ENCODE measurements at places on chromosomes 16 and 17.
A peak's percentile ranks its signal among the peaks of the same experiment; 100 is the strongest.

DNA sequence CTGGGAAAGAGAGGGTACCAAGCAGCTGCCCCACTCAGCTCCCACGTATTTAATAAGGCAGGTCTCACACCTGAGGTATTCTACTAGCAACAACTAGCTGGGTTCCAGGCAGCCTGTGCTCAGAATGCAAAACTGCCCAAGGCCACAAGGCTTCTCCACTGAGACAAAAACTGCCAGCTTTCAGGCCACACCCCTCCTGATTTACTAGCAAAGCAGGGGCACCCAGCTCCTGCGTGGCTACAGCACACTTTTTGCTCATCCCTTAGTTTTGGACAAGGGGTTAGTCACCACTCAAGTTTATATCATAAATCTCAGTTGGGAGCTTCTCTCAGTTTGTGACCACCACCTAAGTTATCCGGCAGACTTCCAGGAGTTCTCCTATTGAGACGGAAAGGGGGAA, 494.6 kb downstream of the CDH11 start:
- DNase-seq = no peak

DNA sequence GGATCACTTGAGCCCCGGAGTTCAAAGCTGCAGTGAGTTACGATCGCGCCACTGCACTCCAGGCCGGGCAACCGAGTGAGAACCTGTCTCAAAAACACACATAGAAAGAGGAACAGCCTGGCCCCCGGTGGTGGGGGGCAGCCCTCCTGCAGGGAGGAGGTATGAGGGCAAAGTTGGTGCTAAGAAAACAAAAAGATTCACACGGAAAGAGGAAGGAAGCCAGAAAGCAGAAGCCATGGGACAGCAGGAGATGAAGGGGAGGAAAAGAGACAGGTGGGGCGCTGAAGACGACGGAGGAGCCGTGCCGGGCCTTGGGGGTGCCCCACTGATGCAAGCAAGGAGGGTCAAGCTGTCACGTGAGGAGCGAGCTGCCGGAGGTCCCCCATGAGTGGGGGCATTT, 8.2 kb upstream of the C16orf74 start:
- no peak for DNase-seq

DNA sequence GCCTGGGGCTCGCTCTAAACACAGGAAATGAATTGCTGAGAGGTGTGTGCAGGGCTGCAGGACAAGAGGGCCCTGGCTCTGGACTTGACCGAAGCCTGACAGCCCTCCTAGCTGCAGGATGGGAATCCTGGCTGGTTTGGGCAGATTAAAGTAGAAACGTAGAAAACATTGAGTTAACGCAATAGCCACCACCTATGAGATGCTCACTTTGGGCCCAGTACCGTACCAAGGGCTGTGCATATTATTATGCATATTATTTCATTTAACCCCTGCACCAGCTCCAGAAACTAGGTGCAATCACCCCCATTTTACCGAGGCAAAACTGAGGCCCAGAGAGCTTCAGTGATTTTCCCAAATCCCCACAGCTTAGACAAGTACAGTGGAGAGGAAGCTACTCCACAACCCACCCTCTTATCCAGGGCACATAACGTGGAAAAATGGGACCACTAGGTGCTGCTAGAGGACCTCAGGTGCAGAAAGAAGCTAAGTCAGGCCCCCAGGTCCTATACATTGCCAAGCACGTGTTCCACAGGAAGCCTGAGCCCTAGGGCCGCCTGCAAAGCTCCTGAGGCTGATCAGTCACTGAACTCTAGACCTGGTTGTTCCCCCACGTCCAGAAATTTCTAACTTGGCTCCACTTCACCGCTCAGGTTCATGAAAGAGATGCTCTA, 79.2 kb downstream of the MYH11 start:
- DNase-seq = peak; percentile 63

- DNase-seq = no peak
Measured at GRCh38 chr16:30482366-30482765, 9.8 kb downstream of the ITGAL start.

DNA sequence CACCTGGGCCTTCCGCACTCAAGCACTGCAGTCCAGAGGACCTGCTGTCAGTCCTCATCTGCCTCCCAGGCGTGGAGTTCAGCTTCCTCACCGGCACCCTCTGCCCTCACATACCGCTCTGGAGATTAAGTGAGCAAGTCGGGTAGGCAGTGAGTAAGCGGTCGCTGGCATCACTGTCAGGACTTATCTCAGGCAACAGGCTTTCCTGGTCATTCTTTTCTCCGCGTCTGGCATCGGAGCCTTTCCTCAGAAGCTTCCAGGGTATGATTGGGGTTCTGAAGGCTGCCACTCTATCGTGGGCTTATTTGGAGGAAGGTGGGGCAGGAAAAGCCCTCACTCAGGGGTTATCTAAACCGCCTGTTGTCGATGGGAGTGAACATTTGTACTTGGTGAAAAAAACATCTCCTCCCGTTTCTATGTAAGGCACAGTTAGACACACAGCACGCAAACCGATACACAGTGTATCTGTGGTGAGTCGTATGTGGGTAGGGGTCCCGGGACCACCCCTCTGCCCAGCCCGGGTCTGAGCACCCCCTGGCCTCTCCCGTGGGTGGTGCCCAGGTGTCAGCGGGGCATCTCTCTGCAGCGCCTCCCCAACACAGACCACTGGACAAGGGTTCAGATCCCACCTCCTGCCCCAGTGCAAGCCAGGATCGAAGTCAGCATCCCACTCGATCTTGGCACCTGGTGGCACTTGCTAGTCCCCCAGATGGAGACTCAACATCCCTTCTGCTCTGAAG, 92.5 kb upstream of the PLCG2 start:
- no peak for DNase-seq

- DNase-seq = no peak
Measured at GRCh38 chr16:31373235-31373634, 18.3 kb downstream of the ITGAX start.
